Ovary (tissue), 10 donors: ENCODE measurements at places on chromosomes 2 and 18.

DNA sequence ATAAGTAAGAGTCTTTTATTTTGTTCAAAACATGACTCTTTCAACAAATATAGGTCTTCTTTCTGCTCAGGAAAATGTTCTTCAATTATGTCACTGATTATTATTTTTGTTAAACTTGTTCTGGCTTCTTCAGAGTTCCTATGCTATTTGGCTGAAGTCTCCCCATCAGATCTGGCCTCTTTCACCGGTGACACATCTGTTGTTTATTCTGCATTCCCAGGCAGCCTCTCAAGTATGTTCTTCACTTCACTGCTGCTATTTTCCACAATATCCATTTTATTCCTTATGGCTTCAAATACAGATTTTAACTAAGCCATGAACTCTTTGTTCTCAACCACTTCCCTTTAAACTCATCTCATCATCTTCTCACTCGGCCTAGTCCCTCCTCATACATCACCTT is 45.7 kb downstream of the HDAC4 start:
- DNase-seq: no peak

DNA sequence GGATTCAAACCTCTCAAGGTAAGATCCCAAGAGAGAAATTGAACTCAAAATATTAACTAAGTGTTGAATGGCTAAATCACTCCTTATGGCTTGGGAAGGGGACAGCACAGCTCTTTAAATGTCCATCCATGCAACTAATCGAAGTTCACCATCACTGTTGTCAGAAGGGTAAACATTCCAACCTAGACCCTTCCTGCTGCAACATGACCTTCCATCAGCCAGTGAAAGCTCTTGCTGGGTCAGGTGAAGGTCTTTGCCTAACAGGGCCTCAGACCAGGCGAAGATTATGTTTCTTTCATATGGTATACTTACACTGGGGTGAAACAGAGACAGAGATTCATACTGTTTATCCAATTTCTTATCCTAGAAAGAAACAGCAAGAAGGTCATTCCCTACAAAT is 16.4 kb downstream of the IAH1 start:
- DNase-seq: no peak

DNA sequence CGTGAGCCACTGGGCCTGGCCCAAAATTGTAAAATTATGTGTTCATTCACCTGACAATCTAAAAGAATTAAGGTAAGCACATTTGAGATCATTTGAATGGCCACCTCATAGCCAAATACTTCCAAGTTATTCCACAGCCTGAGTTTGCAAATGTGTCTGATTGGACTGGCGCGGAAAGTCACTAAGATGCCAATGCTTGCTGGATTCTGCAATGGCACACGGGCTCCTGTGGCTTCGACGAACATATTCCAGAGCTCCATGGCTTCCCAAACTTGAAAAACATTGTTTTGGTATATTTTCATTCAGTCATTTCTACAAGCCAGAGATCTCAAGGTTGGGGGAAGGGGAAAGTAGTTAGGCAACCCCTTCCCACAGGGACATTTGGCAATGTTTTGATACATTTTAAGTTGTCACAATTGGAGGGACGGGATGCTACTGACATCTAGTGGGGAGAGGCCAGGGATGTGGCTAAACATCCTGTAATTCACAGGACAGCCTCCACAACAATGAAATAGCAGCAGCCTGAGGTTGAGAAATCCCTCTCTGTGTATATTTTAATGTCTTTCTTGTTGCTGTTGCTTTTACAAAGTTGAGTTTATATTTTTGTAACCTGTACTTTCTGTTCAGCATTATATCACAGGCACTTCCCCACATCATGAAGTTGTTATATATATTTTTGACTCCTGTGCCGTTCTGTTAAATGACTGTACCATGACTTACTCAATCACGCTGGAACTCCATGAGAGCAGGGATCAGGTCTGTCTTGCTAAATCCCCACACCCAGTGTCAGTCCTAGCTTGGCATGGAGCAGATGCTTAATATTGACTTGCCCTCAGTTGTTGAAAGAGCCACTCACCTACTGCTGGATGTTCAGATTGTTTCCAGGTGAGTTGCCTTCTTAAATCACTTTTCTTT is 56.9 kb downstream of the COL4A4 start:
- peak; percentile 23 for DNase-seq

GRCh38 chr2:122864728-122865127 is 1109.3 kb downstream of the TSN start:
- DNase-seq: no peak

DNA sequence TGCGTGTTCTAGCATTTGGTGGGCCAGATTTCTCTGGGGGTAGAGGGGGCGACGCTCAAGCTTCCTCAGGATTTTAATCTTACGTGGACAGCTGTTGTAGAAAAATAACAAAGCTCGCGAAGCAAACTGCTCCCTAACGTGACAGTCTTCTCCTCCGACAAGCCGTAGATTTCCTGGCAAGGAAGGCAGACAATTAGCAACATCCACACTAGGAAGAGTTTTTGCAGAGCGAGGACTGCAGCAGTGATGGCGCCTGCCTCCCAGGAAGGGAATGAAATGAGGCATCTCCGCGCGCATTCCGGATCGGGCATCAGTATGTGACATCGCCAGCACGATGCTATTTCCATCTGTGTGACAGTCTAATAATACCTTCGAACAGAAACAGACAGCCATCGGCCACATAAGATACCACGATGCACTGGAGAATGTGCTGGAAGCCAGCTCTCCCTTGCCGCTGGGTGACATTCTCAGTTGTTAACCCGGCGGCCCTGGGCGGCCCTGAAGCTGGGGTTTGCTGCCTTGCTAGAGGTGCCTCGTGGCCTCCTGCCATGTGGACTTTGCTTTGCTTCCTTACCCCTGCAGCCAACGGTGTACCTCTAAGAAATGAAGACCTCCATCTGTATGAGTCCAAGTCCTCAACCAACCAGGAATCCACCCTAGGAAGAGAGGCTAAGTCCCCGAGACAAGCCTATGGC is 101.8 kb upstream of the AGAP1 start:
- no peak for DNase-seq

GRCh38 chr2:58896638-58897037 is 655.5 kb upstream of the FANCL start:
- DNase-seq: no peak

DNA sequence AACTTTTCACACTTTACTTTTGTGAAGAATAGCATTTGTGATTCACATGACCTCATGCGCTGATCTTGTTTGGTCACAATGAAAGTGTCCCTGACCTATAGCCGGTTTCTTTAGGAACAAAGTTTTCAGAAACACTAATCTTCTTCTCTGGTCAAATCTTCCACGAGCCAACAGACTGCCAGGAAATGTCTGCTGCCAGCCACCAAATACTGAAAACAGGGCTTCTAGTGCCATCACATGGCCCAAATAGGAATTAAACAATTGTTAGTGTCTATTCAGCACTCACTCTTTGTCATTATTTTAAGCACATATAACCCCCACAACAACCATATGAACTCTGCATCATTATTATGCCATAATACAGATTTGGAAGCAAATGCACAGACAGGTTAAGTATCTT is 286.5 kb upstream of the SYT4 start:
- no peak for DNase-seq

DNA sequence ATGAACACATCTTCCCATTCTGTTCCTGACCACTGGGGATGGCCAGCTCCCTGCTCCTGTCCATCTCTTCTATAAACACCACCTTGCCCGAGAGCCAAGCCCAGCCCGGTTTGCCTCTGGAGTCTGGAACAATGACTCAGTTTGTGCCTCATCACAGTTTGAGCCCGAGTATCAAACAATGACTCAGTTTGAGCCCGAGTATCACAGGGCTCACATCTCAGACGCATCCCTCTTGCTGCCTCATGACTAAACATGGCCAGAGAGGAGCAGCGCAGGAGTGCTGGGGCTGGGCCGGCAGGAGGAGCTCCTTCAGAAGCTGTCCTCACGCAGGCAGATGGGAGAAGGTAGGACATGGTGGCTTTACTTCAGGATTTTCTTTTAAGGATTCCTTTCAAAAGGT is 68.7 kb downstream of the PXDN start:
- peak; percentile 57 for DNase-seq

DNA sequence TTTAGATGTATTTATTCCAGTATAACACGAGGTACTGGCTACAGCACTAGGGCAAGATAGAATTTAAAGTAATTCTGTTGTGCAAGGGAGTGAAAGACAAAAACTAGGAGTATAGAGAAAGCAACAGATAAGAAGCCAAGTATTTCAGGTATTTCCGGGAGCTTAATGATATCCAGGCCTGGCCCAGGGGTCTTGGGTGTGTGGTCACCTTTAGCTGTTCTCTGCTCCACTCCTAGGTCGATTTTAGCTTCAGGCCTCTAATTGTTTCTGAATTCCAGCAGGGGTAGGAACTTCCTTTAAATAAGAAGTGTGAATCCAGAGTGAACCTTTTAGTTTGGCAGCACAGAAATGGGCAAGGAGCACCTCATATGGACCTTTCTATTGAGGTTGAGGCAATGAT is 342.3 kb upstream of the MYT1L start:
- DNase-seq: no peak

- DNase-seq: no peak
These were observed 27.3 kb upstream of the NOTO start for GRCh38 chr2:73174941-73175662.

DNA sequence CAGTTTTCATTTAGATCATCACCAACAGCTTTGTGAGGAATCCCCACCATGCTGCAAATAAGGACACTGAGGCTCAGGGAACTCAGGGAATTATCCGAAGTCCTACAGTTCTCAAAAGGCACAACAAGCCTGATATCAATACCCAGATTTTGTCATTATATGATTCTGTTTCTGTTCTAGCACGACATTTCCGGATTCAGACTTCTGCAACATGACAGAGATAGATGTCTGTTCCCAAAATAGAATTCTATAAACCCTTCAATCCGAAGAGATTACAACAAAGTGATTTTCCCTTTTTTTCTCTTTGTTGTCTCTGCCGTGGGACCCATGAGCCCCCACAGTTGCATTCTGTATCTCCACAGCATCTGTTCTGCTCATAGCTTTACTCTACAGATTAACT is 72.0 kb downstream of the DOCK10 start:
- no peak for DNase-seq

- no peak for DNase-seq
These were observed 1.1 kb downstream of the AFTPH start for GRCh38 chr2:64525317-64525613.

DNA sequence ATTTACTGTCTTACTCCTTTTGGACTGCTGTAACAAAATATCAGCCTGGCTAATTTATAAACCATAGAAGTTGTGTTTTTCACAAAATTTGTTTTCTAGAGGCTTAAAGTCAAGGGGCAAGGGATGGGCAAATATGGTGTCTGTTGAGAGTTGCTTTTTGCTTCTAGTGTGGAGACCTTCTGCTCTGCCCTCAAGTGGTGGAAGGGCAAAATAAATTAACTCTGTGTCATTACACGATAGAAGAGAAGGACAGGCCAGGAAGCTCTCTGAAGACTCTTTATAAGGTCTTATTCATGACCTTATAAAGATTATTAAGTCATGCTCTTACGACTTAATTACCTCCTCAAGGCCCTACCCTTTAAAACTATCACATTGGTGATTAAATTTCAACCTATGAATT is 181.2 kb upstream of the LRATD1 start:
- DNase-seq: no peak

- no peak for DNase-seq
These were observed 35.9 kb upstream of the MGAT5 start for GRCh38 chr2:134217924-134218323.

GRCh38 chr2:15369129-15369528 is 192.0 kb downstream of the NBAS start:
- DNase-seq: no peak

DNA sequence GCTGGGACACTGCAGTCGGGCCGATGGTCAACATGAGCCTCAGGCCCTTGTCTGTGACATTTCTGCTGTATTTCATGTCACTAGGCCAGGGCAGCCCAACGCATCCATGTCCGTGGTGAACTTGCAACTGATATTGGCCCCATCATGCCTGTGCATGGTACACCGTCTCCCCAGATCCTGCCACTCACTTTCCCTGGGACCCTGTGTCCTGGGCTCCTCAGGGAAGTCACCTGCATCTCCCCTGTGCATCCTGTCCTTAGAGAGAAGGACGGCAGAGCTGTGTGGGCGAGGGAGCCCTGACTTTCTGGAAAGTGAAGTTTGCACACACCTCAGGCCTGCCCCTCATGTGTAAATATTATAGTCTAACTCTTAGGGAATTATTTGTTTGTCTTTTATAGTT is 123.3 kb downstream of the ACKR3 start:
- DNase-seq: no peak

DNA sequence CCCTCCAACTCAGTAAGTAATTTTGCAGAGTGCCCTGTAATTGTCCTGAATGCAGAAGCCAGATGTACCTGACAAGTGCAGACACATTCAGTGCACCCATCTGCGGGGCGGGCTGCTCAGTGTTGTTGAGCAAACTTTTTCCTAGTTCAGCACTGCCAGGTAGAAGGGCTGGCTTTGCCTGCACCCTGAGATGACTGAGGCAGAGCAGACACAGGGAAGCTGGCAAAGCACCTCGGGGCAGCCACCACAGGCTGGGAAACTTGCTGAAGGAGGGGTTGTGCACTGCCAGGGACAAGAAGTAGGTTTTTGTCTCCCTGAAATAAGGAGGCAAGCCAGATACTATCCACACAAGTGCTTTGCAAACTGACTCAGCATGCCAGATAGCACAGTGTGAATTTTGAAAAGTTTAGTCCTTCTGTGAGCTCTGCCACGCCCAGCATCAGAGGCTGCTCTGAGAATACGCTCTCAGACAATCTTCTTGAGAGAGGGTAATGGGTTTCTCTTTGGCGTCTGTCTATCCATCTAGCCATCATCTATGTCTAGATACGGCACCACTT is 62.3 kb downstream of the SOWAHC start:
- no peak for DNase-seq

DNA sequence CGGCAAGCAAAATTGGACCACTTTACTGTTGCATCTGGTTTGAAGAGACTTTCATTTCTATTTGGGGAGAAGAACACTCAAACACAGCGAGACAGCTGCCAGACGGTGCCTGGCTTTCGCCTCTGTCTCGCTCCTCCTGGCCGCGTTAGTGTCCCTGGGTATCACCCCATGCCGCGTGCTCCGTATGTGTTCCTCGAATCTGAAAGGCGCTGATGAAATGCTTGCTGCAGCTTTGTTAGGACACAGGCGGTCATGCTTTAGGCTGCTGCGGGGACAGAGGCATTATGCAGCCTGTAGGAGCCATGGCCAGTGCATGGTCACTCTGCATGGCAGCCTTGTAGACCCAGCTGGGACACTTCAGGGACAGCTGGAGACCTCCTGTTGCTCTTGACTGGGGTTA is 53.9 kb downstream of the LDLRAD4 start:
- no peak for DNase-seq

DNA sequence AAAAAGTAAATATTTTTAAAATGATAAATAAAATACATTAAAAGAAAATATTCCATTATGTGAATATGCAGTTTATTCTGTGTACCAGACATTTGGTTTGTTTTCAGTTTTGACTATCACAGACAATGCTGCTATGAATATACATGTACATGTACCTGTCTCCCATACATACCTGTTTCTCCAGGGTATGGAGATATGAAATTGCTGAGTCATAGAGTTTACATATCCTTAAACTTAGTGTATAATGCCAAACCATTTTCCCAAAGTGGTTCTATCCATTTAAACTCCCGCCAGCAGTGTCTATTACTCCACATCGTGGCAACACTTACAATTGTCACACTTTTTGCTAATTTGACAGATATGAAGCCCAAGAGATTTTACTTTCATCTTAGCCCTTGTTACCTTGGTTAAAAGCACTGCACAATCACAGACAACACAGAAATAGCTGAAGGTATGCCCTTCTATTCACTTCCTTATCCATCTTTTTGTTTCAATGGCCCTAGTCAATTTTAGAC is 56.3 kb downstream of the ZNF521 start:
- no peak for DNase-seq
